Frontal cortex (tissue), 4 donors: ENCODE measurements at places on chromosomes 13 and 19. TPM values are rescaled to one million over a fixed set of nuclear protein-coding genes. Genes with fewer than 3 reads are reported as not detected.

DNA sequence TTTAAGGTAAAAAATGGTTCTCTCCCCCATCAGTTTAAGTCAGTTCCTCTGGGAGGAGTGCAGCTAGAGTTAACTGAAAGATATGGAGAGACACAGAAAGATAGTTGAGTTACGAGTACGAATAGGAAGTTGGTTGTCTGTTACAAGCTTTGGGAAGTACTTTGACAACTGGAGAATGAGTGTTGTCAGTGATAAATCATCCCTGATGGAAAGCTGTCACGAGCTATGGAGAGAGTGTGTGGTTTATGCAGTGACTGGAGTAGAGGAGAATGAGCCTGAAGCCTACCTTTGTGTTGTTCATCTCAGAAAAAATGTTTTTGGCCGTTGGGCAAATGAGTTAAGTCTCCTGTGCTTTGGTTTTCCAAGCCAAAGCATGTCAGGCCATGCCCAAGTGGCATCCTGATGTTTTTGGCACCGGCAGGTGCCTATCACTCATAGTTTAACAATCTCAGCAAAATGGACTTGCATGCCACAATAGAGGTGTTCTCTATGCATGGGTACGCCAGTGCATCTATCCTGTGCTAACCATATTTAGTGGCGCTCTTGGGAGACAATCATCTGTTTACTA is 350.2 kb downstream of the IRS2 start:
- no peak for DNase-seq

DNA sequence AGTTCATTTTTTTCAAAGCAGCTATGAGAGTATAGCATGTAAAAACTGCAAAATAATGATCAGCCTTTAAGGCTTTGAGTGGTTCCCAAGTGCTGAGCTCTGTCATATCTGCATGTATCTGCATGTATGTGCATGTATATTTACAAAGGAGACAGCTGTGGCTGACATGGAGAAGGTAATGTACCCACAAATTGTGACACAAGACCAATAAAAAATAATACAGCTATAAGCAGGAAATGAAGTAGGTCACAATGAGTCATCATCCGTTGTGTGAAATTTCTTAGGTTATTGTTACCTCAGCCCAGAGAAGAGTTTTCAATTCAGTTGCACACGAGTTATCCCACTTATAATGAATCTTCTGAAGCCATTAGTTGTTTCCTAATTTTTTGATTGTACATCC is 60.9 kb upstream of the MED4 start:
- DNase-seq: no peak

- DNase-seq: no peak
These were observed 33.1 kb downstream of the MYO16 start for GRCh38 chr13:108662528-108662927.

The ZNF491 gene
- 17.1 TPM for total RNA-seq

The NXNL1 gene
- total RNA-seq: not detected

The LGALS7 gene
- total RNA-seq: not detected

The PALM3 gene
- total RNA-seq: 3.3 TPM

DNA sequence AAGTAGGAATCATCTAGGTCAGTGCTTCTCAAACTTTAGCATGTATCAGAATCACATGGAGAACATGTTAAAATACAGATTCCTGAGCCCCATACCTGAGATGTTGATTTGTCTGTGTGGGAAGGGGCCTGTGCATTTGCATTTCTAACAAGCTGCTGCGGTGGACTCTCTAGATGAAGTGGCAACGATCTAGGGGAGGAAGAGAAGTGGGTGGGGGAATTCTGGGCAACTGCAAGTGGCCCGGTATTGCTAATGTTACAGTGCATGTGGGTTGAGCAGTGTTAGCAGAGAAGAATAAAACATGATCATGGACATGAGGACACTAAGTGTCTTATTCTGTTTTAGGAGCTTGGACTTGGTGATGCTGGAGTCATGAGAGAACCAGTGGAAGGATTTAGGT is 329.0 kb downstream of the OLFM4 start:
- DNase-seq: no peak

The COL4A2 gene
- total RNA-seq: 47.3 TPM

DNA sequence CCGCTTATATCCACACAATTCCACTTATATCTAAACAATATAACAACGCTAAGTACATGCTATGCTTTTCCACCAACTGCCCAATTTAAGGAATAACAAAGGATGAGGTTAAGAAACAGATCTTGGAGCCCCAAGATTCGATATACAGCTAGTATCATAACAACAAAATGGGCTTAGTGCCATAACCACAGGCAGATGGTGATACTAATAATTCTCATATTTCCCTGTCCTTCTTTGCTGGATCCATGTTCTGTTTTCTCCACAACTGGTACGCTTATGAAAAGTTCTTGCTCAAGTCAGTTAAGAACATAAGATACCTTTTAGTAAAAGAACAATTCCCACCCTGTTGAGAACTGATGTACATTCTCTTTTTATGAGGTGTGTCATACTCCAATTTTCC is 33.9 kb downstream of the CAB39L start:
- no peak for DNase-seq

The ATP7B gene
- 7.3 TPM for total RNA-seq

GRCh38 chr19:50695251-50696093 is 24.1 kb downstream of the SHANK1 start:
- DNase-seq: peak; percentile 69

The WDR87 gene
- not detected for total RNA-seq

The ZNF383 gene
- 16.3 TPM for total RNA-seq

The MAP4K1 gene
- total RNA-seq: 1.2 TPM

DNA sequence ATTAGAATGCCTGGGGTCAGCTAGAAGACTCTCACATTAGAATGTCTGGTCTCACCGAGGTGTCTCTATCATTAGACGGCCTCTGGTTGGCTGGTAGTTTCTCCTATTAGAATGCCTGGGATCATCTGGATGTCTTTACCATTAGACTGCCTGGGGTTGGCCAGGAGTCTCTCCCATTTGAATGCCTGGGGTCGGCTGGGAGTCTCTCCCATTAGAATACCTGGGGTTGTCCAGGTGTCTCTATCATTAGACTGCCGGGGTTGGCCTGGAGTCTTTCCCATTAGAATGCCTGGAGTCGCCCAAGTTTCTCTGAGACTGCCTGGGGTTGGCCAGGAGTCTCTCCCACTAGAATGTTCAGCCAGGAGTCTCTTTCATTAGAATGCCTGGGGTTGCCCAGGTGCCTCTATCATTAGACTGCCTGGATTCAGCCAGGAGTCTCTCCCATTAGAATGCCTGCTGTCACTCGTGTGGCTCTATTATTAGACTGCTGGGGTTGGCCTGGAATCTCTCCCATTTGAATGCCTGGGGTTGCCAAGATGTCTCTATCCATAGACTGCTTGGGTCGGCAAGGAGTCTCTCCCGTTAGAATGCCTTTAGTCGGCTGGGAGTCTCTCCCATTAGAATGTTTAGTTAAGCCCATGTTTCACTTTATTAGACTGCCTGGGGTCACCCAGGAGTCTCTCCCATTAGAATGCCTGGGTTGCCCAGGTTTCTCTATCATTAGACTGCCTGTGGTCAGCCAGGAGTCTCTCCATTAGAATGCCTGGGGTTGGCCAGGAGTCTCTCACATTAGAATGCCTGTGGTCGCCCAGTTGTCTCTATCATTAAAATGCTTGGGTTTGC is 1467.8 kb downstream of the UQCRFS1 start:
- DNase-seq: no peak

The PGLYRP2 gene
- not detected for total RNA-seq

DNA sequence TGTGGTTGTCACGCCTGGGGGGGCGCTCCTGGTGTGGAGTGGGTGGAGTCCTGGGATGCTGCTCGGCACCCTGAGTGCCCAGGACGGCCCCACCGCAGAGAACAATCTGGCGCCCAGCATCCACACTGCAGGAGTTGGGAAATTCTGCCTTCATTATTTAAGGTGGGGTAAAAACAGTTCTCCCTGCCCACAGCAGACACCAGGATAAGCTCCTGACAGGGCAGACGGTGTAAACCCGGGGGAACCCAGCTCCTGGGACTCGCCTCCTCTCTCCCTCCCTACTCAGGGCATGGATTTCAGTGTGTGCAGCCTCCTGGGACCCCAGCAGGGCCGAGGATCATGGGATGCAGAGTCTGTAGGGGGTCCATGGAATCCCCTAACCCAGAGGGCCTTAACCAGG is 7.7 kb upstream of the WDR18 start:
- DNase-seq: no peak

DNA sequence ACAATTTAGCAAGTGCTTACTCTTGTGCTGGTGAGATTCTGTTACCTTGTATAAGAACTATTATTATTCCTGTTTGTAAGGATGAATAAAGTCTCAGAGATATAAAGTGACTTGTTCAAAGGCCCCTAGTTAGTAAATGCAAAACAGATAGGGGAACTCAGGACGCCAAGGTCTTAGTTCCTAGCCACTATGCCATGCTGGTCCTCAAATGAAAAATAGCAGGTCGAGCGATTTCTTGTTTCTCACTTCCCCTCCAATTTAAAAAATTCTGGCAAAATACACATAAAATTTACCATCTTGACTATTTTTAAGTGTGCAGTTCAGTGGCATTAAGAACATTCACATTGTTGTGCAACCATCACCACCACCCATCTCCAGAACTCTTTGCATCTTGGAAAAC is 1.1 kb downstream of the TECR start:
- no peak for DNase-seq

DNA sequence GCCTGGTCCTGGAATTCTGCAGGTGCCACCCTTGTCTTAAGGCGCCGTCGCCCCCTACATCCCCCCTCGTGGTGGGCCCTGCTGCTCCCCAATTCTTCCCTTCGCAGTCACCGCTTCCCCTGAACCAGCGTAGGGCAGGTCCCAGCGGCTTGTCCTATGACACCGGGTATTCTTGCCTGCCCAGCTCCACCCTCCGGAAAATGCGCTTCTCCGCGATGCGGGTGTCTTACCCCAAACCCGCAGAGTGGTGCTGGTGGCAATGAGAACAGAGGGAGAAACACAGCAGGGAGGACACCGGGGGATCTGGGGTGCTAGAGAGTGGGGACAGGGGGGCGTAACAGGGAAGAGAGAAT is 9.0 kb downstream of the ZNF808 start:
- no peak for DNase-seq

DNA sequence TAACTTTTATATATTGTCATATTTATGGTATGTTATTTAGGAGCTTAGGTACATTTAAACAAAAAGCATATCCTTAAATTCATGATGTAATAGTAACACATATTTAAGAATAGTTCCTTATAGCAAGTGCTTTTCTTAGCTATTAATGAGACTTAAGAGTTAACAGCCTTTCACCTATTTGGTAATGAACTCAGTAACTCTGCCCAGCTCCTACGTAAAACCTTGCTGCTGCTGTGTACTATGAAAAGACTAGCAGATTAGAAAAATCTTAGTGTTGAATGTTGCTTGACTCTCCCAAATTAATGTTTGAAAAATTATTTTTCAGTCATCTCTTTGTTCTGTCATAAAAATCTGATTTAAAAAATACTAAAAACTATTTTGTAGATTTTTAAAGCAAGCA is 6.9 kb downstream of the GPR180 start:
- no peak for DNase-seq

The RPS28 gene
- 157 TPM for total RNA-seq

DNA sequence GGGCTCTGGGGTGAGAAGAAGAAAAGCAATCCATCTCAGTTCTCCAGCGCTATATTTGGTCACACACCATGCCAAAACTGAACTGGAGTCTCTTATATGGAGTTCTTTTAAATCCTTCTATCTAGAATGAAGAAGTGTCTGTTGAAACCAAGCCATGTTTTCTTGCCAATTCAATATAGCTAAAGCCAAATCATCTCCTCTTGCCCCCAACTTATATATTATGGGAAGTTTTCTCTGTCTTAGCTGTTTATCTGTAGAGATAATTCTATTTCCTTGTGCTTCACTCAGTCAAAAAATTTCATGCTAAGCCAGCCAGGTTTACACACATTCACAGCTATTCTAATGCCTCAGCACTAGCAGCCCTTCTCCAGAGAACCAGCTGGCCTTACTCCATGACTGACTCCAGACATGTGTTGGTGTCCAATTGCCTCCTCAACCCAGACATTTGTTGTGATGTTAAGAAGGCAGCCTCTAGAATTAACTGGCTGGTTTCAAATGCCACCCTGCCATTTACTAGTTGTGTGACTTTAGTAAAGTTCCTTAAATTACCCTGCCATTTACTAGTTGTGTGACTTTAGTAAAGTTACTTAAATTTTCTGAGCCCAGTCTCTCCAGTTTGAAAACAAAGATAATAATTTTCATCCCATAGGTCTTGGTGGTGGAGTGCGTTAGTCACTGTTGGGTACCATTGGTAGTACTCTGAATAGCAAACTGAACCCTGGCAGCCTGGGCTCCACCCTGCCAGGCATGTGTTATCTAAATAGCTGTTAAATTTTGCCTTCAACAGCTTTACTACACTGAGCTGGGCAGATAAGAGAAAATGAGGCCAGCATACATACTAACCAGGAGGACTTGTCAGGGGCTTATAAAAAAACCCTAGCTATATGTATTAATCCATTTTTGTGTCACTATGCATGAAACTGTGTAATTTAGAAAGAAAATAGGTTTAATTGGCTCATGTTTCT is 525.1 kb downstream of the LMO7 start:
- no peak for DNase-seq

- DNase-seq: no peak
These were observed 1.6 kb downstream of the ZNF649 start for GRCh38 chr19:51903192-51903591.

The ZNF534 gene
- 3.3 TPM for total RNA-seq

DNA sequence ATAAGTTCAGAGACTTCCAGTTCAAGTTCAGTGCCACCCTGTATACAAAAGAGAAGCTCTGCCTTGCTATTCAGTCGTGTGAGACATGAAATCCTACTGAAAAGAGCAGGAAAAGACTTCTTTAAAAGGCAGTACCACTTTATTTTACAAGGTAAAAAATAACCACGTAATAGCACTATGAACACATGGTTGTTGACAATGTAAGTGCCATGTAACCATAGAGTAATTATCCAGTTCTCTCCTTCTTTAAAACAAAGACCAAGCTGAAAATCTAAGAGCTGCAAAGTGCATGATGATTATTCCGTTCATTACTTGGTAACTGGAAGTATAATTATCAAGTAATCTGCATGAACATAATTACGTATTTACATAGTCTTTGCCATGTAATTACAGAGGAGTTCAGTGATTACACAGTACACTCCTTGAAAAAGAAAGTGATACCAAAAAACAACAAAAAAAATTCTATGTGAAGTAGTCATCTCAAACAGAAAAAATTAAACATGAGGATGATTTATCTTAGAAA is 288.7 kb downstream of the EFNB2 start:
- DNase-seq: no peak

DNA sequence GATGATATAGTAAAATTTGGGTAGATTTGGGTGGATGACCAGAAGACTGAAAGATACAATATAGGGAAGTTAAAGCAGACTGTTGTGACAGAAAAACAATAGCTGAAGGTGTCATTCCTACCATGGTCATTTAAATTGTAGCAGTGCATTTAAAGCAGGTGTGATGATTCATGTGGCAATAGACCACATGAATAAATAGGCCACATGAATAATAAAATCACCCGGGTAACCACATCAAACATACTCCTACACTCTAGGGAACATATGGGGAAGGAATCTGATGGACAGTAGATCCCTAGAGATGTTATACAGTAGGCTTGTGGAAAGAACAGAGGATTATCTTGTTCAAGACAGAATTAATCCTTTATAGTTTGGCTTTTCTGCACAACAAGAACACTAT is 392.6 kb downstream of the SLITRK5 start:
- DNase-seq: no peak
